ENCODE measurements at places on chromosomes 12 and 14. TPM values are rescaled to one million over a fixed set of nuclear protein-coding genes. Genes with fewer than 3 reads are reported as not detected.
A peak's percentile ranks its signal among the peaks of the same experiment; 100 is the strongest.

DNA sequence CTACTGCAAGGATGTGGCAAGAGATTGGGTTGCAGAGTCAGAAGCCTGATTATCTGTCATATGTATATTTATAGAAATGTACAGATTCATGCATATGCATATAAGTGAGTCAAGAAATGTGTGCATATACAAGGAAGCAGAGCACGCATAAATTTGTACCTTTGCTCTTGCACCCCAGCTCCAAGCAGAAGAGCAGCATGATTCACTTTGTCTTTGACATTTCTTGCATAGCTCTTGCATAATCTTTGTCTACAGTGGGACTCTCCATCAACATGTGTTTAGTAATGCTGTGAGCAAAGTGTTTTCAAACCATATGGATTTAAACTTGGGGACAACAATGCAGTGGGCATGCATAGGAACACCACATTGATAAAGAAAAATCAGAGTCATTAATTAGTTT, 330.7 kb upstream of the DCN start:
- no peak for DNase-seq

- no peak for DNase-seq
Measured at GRCh38 chr14:69701857-69702256, 65.1 kb upstream of the SRSF5 start.

DNA sequence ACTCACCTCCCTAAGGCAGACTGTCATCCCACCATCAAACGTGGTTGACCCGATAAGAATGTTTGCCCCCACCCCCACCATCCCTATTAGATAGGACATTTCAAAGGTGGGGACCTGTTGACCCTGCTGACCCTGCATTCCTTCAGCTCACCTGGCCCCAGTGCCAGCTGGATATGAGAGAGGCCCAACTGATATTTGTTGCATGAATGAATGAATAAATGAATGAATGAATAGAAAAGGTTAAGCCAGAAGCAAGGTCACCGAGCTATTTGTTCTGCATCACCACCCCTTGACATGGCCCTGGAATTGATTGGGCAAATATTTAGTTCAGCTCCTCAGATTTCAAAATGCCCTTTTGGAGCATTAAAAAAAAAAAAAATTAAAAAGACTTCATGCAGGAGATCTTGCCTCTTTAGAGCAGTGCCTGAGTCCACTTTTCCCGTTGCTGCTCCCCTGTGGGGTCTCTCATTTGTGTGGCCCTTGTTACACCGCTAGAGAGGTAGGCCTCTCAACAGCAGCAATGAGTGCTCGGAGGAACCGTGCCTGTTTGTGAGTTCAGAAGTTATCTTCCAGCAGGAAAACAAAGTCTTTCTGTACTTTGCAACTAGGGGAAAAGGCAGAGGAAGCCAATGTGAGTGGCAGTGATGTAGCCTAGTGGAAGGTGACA, 8.5 kb upstream of the SERPINA5 start:
- DNase-seq, result no peak

GRCh38 chr14:79826362-79826761, 384.9 kb downstream of the DIO2 start:
- DNase-seq, result no peak

DNA sequence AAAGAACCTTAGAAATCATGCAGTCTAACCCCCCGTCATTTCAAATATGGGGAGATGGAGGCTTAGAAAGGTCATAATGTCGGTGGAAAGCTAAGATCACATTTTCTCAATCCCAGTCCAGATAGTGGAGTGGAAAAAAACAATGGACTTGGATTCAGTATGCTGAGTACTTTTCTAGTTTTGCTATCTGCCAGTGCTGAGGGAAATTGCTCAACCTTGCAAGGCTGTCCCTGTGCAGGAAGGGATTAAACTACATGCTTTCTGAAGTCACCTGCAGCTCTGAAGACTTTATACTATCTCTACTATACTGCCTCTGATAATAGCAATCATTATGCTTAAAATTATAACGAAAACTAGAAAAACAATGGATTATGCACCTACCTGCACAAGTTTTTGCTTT, 272.8 kb downstream of the LRIG3 start:
- no peak for DNase-seq

The PAN2 gene
- total RNA-seq, result 102 TPM

- DNase-seq, result no peak
Measured at GRCh38 chr14:104360501-104360900, 219.1 kb upstream of the C14orf180 start.

GRCh38 chr12:95989504-95990123, 6.5 kb downstream of the HAL start:
- DNase-seq, result no peak

DNA sequence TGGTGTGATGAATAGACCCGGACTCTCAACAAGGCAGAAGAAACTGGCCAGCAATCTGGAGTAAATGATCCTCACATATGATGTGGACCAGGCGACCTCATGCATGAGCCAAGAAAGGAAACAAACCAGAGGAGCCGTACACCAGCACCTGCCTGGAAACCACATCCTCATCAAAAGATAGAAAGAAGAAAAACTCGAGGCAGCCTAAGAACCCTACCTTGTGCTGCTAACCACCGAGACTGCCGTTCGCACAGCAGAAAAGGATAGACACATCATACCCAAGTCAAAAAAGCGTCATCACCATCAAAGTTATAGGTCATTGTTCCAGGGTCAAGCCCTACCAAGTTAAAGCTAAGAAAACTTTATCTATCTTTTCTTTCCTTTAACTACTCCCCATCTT, 66.7 kb downstream of the RESF1 start:
- peak; percentile 62 for DNase-seq

DNA sequence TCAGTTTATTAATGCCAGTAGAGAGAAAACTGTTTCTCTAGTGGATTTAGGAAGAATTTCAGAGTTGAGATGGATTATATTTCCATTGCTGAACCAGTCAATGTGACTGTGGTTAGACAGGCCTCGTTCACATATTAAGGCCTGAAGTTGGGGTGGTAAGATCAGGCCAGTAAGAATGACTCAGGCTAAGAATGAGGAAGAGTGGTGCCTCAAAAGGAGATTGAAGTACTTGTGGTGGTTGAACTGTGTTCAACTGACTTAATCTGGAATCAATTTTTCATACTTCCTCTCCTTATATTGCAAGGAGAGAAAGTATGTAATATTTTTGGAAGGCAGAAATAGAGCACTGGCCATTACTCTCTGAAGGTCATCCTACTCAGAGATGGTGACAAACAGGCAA, 37.8 kb upstream of the ATF7IP start:
- DNase-seq, result no peak

GRCh38 chr12:46770501-46771183, 55.2 kb downstream of the SLC38A4 start:
- DNase-seq, result no peak

DNA sequence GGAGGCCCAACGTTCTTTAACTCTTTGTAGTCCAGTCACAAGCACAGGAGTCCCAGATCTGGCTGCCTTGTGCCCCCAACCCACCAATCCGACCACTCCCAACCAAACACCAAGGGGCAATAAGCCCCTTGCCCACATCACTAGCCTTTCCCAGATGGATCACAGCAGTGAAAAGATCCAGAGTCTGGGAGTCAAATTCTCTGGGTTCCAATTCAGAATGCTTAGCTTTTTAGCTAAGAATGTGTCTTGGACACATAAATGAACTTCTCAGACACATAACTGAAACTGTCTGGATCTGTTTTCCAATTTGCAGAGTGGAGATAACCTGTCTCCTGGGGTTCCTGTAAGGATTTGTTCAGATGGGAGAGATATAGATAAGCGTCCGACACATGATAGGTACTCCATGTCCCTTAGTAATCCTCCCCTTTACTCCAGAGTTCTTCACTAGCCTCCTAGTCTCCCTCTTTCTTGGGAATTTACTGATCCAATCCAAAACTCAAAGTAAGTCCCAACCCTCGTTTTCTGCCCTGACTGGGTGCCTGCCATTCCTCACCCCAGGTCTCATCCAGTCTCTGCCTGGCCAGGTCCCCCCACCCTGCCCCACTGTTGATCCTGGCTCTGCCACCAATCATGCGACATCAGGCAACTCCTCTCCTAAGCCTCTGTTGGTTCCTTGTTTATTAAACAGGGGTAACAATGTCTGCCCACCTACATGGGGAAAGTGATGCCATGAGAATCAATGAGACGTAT, 439 bp upstream of the TNFRSF1A start:
- no peak for DNase-seq

DNA sequence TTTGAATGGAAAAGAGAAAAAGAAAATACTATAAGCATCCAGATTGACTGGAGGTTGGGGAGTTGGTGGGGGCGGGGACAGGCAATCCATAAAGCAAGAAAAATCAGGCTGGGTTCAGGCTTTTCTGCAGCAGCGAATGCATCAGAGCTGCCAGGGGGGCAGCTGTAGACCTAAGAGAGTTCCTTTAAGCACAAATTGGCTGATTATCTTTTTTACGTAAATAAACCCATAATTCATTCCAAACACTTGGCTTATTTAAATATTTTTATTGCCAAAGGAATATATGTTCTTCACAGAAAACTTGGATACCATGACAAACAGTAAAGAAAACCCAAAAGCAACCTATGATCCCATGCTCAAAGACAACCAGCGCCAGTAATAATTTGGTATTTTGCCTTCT, 10.2 kb downstream of the BDKRB2 start:
- no peak for DNase-seq

The RGS6 gene
- 0.54 TPM for total RNA-seq

DNA sequence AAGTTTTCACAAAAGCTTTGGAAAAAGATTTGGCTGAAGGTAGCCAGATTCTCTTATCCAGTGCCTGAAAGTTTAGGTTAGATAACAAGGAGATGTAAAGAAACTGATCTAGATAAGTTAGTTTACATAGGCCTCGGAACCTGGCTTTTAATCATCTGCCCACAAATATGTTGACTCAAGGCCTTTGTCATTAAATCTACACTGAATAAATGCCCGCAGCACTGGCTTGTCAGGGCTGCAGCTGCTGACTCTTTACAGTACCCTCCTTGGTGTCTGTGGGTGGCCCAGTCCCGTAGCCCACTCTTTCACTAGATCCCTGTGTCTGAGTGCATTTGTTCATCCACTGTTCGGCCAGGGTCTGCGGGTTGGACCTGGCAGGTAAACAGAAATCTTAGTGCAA, 58.0 kb downstream of the TMEM116 start:
- DNase-seq, result no peak

The KLRC1 gene
- total RNA-seq, result 3.3 TPM

DNA sequence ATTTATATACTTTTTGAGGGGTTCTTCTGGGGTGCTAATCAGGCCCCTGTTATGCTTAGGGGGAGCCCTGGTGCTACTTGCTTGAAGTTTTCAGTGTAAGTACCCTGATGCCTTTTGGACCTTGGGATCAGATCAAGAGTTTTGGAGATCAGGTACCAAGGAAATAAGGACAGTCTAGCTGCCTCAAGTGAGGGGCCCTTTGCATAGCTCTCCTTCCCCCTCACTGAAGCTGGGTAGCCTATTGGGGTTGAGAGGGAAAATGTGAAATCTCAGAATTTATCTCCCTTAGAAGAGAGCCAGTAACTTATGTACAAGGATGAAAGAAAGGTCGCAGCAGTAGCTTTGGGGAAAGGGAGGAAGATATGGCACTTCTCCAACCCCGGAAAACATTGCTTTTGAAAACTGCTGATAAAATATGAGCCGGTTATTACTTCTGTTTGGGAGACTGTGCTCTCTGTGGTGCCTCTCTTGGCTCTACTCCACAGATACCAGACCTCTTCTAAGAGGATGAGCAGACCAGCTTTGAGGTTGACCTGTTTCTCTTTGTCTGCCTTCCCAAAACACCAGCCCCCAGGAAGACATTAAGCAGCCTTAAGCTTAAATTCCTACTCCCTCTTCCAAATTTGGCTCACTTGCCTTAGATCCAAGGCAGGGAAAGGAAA, 8.8 kb upstream of the AMHR2 start:
- no peak for DNase-seq

- no peak for DNase-seq
Measured at GRCh38 chr12:39420043-39420442, 22.9 kb downstream of the KIF21A start.

The KERA gene
- not detected for total RNA-seq

DNA sequence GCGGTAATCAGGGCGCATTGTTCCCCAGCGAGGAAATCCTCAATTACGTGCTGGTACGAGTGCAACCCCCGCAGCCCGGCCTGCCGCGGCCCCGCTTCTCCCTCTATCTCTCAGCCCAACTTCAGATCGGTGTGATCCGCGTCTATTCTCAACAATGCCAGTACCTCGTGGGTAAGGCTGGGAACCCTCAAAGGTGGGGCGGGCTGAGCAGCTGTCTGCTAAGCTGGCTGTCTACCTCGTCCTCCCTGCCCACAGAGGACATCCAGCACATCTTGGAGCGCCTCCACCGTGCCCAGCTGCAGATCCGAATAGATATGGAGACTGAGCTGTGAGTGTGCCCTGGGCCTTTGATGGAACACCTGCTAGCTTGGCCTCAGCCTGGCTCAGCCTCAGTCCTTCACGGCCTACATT, 996 bp downstream of the REC8 start:
- peak; percentile 48 for DNase-seq

- no peak for DNase-seq
Measured at GRCh38 chr14:95437715-95438114, 78.7 kb downstream of the SYNE3 start.

All from Peyer's patch (tissue), 4 donors.